Neuronal stem cell (in vitro differentiated cells): ENCODE measurements at places on chromosomes 11 and 22.
A peak's percentile ranks its signal among the peaks of the same experiment; 100 is the strongest.

DNA sequence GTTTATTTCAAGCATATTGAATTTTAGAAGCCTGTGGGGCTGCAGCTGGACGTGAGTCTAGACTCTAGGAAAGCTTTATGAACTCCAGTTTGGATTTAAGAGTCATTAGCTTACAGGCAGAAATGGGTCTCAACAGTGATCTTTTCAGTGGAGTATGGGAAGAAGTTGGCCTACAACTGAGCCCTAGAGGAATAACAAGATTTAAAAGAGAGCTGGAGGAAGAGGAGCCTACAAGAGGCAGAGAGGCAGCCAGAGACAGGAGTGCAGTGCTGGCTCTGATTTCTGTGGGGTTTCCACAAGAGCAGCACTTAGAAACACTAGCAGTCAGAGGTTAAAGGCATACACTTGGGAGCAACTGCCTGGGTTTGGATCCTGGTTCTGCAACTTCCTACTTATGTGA, 17.9 kb downstream of the APOL5 start:
- DNase-seq, result no peak
- H3K36me3 ChIP-seq, result peaks cover 6% of the 10 kb centered on the region
- no peaks in the 10 kb centered on the region for H3K4me1 ChIP-seq
- no peak overlapping the region for H3K27ac ChIP-seq
- no peaks in the 10 kb centered on the region for H3K27me3 ChIP-seq
- H3K4me3 ChIP-seq, result no peak overlapping the region

GRCh38 chr22:46696614-46697013, 41.4 kb downstream of the CERK start:
- H3K4me3 ChIP-seq, result no peak overlapping the region
- H3K4me1 ChIP-seq, result no peaks in the 10 kb centered on the region
- no peak overlapping the region for H3K27ac ChIP-seq
- no peak for DNase-seq

- H3K27me3 ChIP-seq, result no peaks in the 10 kb centered on the region
- peaks cover 31% of the 10 kb centered on the region for H3K36me3 ChIP-seq
- peak overlapping the region; percentile 87 for H3K27ac ChIP-seq
These were observed 419 bp downstream of the ANKRD54 start for GRCh38 chr22:37843741-37844089.

DNA sequence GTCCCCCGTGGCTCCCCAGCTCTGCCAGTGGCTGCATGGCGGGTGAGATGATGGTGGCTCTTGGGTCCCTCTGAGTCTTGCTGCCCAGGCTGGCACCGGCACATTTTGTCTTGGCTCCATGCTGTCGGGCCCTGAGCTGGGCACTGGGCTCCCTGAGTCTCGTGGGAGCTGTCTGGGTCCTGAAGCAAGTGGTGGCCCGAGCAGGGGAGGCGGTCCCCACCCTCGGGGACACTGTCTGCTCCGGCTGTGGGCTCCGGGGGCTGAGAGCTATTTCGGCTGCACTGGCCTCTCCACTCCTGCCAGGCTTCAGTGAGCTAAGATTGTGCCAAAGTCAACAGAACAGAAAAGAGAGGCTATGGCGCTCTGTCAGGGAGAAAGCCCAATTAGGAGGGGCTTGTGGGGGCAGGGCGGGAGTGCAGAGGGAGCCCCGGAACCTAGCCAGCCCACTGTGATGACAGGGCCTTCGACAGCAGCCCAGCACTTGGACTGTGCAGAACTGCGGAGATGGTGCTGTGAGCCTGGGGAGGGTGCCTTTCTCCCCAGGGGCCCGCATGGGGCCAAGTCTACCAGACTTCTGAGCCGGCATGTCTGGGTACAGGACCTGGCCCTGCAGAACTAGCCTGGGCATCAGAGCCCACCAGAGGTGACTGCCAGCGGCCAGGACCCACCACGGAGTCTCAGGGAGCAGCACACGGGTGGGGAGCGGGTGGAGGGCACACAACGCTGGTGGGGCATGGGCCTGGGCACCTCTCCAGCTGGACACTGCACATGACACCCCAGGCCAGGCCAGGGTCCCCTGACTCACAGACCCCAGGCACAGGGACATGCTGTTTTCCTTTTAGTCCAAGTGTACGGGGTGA, 38.0 kb downstream of the RTN4R start:
- no peak overlapping the region for H3K4me3 ChIP-seq
- DNase-seq, result no peak
- no peaks in the 10 kb centered on the region for H3K27me3 ChIP-seq
- H3K36me3 ChIP-seq, result peaks cover 4% of the 10 kb centered on the region

DNA sequence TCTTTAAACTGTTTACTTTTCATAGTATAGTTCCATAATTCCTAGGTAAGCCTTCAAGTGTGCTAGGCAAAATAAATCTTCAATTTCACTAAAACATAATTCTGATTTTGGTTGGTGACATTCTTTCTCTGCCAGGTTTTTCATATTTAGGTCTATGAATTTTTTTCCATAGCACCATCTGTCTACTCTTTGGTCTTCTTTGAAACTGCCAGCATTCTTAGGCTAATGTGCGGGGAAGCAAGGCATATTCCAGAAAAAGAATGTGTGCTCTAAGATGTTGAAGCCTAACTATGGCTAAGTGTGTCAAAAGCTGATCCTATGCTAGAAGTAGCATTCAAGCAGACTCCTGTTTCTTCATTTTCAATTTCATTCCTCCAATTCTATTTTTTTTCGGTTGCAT, 213.9 kb upstream of the C11orf87 start:
- no peak overlapping the region for H3K4me3 ChIP-seq
- H3K4me1 ChIP-seq, result no peaks in the 10 kb centered on the region
- H3K36me3 ChIP-seq, result no peaks in the 10 kb centered on the region
- H3K27ac ChIP-seq, result no peak overlapping the region
- H3K27me3 ChIP-seq, result no peaks in the 10 kb centered on the region

- no peaks in the 10 kb centered on the region for H3K4me1 ChIP-seq
- H3K4me3 ChIP-seq, result peak overlapping the region; percentile 71
- DNase-seq, result peak; percentile 46
- no peaks in the 10 kb centered on the region for H3K27me3 ChIP-seq
- no peak overlapping the region for H3K27ac ChIP-seq
- H3K36me3 ChIP-seq, result no peaks in the 10 kb centered on the region
These were observed 57.8 kb downstream of the SPATA19 start for GRCh38 chr11:133787379-133788141.
